ENCODE measurements at places on chromosomes 2 and 18.

- no peak for DNase-seq
Observed at GRCh38 chr18:64752707-64753106, 603.8 kb upstream of the LINC00305 start.

DNA sequence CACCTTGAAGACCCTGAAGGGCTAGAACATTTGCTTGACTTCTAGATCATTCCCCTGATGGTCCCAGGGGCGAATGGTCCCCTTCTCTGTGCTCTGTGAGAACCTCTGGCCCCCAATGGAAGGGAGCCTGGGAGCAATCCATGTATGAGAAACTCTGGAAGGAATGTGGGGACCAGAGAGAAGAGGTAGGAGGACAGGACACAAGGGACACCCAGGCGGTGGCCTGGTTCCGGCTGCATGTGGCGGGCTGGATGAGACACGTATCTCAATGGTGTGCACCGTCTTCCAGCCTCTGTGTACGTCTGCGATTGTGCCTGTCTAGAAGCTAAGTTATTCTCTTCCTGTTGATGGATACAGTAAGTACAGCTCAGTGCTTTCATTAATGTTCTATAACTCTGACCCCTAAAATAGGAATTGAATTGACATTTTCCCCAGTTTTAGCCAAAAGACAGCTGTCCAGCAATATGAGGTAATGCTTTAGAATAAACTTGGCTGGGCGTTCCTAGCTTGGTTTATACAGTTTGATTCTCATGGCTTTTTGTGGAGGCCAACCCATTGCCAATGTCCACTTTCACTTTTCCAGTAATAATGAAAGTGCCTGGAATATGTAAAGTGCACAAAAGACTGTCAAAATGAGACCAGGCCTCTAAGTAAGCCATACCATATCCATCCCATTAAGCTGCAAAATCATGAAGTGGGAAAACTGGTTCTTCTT is 30.1 kb upstream of the COPS8 start:
- DNase-seq, result no peak

- DNase-seq, result no peak
Observed at GRCh38 chr2:234075947-234076346, 25.4 kb downstream of the SPP2 start.

- DNase-seq, result no peak
Observed at GRCh38 chr2:219661197-219661954, 33.9 kb downstream of the SLC4A3 start.

DNA sequence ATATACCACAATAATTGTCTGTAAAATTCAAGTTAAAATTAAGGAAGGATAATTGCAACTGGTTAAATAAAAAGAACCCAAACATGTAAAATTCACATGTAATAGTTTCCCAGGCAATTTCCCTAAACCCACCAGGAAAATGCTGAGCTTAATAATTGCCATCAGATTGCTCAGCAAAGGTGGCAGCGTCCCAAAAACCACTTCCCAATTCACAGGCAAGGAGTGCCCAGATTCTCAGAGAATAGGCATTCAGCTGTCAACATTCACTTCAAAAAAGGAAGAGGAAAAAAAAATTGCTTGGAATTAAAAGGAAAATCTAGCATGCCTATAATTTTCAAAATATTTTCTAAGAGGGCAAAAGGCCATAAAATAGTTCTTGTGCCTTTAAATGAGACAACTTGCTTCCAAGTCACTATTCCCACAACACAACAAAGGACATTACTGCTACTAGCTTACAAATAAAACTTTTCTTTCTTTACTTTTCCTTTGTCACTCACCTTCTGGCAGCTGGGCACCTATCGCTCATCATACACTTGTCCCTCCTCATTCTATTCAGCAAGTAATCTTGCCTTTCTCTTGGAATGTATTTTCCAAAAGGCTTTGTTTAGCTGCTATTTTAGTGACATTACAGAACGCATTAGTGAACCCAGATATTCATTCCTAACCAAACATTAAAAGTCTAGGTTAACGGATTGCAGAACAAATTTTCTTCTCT is 15.2 kb downstream of the SRBD1 start:
- DNase-seq, result no peak

DNA sequence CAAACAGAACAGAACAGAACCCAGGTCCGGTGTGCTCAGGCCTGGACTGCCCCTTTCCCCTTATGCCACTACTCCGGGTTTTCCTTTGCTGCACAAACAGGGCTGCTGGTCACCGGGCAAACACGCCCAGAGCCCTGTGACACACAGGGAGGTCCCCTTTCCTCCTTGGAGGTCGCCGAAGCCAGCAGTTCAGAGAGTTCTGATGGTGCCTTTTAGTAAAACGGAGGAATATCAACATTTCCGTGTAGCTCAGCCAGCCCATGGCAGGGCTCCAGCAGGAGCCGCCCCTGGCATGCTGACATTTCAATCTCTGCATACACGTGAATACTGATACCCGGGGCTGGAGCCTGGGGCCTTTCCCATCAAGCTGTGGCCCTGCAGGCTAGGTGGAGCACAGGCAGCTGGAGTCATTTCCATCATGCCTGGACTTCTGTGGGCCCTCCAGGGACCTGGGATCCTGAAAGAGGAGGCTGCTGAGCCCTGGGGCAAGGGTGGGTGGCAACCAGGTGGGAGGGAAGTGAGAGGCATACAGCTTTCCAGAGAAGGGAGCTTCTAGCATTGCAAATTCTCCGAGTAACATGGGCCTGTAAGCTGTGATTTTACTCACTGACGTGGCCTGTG is 91.4 kb upstream of the PXDN start:
- DNase-seq, result no peak

DNA sequence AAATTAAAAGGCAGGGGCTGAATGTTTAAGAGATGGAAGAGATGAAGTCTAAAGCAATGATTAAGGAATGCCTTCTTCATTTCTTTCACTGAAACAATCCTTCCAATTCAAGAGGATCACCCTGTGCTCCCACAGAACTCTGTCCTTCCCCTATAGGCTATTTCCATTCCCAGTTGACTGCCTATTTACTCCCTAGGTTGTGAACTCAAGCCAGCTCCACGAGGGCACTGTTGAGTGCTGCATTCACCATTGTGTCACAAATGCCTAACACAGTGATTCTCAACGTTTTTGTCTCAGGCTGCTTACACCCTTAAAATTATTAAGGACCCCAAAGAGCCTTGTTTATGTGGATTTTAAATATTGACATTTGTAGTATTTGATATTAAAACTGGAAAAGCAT is 112.4 kb downstream of the AOX1 start:
- no peak for DNase-seq

GRCh38 chr2:111519071-111519470 is 364.9 kb downstream of the ANAPC1 start:
- DNase-seq, result no peak

DNA sequence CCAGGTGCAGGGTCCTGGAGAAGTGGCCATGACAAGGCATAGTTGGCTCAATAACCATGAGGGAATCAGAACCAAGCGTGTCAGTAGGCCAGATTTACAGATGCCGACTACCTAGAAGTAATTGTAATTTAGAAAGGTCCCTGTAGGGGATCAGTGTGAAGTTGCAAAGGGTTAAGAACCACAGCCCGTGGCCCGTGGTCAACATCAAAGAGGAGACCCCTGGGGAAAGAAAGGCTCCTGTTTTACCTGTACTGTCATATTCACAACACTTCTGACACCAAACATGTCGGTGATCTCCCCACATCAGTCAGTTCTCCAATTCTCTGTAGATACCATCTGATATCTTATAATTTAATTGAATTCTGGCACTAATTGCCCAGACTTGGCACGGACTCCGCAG is 31.0 kb downstream of the SP100 start:
- no peak for DNase-seq

- no peak for DNase-seq
Observed at GRCh38 chr18:43931439-43931838, 654.1 kb upstream of the SYT4 start.

- no peak for DNase-seq
Observed at GRCh38 chr2:3785220-3785889, 82.0 kb downstream of the DCDC2C start.

GRCh38 chr18:37671119-37671518 is 105.5 kb upstream of the CELF4 start:
- DNase-seq, result no peak

DNA sequence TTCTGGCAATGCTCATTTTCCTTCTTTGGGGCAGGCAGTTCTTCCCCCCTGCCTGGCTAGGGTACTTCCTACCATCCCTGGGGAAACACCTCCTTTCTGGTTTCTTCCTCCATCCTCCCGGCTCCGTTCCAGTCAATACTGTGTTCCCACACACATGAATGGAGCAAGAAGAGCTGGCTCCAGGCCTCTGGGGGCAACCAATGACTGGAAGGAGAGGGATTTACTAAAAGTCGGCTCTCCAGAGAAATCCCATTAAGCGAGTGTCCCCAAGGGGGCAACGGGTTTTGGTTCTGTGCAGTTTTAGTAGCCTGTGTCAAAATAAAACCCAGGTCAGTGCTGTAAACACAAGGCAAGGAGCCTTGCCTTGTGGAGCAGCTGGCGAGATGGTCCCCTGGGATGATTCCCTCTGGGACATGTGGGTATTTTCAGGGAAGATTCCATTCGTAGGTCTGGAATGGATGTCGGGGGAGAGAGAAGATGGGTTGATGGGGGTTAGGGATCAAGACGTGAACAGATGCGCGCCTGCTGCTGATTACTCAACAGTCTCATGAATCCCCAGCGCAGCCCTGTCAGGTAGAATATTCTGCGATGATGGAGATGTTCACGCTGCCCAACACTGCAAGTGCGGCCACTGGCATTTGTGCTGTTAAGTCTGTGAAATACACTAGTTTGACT is 32.0 kb downstream of the EMILIN2 start:
- DNase-seq, result no peak

DNA sequence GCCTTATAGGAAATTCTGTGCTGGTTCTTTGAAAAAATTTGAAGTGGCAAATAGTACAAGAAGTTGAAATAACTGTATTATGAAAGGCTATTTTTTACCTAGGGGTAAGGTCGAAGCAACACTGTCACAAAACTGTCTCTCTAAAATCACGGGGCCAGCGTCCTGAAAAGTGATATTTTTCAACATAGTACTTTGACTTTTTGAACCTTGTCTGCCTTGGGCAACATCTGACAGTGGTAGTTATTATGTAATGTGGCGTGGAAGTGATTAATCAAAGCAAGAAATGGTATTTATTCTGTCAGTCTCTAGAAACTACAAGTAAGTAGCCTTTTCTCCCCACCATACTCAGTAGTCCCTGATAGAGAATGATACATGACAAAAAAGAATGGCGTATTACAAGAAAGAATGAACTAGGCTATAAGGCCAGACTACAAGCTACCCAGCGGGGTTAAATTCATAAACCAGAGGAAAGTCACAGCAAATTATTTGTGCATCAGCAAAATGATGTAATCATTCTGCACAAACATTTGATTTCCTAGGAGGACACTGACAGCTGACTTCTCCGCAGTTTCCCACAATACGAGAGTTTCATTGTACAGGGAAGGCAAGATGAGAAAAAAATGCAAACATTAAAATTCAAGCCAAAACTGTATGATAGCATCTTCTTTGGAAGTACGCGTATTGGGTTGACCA is 9.8 kb downstream of the GEN1 start:
- no peak for DNase-seq

- no peak for DNase-seq
Observed at GRCh38 chr18:59049721-59050660, 89.7 kb upstream of the SEC11C start.

DNA sequence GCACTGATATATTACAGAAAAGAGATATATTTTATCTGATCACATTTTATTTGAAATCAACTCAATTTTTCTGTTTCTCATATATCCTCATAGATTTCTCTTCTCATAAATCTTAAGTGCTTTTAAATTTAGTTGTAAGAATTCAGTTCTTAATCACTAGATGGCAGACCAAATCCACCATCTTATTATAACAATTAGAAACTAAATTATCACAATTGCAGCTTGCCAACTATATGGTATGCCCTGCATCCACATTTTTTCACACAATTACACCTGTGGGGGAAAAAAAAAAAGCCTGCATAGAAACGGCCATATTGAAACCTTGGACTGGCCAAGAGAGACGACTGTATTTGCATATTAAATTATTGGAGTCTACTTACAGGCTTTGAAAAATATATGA is 64.4 kb downstream of the COL5A2 start:
- no peak for DNase-seq

GRCh38 chr2:191318037-191318728 is 73.0 kb downstream of the MYO1B start:
- DNase-seq, result peak; percentile 31

- no peak for DNase-seq
Observed at GRCh38 chr2:217661378-217661777, 341.4 kb downstream of the TNS1 start.

- peak; percentile 65 for DNase-seq
Observed at GRCh38 chr2:64751286-64752260, 97.9 kb upstream of the SERTAD2 start.

GRCh38 chr2:189517847-189518535 is 62.6 kb downstream of the SLC40A1 start:
- no peak for DNase-seq

- no peak for DNase-seq
Observed at GRCh38 chr2:56718413-56718812, 534.6 kb downstream of the CCDC85A start.

GRCh38 chr2:222193328-222193983 is 105.3 kb downstream of the PAX3 start:
- DNase-seq, result no peak

DNA sequence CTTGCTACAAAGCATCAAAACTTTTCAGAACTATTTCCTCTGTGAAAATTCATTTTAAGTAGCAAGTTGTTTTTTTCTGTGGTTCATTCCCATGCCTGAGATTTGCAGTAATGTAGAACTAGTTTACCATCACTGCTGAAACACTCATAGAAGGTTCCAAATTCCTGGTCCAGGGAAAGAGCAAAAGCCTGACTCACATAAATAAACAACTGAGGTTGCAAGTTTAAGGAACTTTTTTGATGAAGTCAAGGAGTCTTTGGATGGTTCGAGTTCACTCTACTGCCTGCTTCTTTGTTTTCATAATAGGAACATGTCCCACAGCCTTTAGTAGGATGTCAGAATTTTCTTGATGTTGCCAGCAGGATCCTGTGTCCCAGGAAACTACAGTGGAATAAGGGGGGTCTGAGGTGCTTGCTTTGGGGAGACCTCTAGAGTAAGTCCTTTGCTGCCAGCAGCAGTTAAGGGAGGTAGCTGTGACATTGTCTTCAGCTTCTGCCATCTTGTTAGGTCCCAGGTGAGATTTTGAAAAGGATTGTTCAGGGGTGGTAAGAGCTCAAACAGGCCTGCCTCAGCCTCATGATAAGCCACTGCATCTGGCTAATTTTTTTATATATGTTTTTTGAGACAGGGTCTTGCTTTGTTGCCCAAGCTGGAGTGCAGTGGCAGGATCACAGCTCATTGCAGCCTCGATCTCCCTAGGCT is 43.9 kb downstream of the ACSL3 start:
- DNase-seq, result no peak
